ENCODE measurements at places on chromosomes 2 and 18. TPM values are rescaled to one million over a fixed set of nuclear protein-coding genes. Genes with fewer than 3 reads are reported as not detected.
A peak's percentile ranks its signal among the peaks of the same experiment; 100 is the strongest.

The CFAP65 gene
- not detected for total RNA-seq

The CTNNA2 gene
- 29.3 TPM for total RNA-seq

The ZNF521 gene
- 3.3 TPM for total RNA-seq

The C1GALT1C1L gene
- 2.6 TPM for total RNA-seq

The IL1R1 gene
- 55.4 TPM for total RNA-seq

The MATN3 gene
- total RNA-seq: not detected

The GKN1 gene
- total RNA-seq: not detected

- no peaks in the 10 kb centered on the region for H3K4me1 ChIP-seq
- H3K27me3 ChIP-seq: no peaks in the 10 kb centered on the region
- H3K27ac ChIP-seq: no peak overlapping the region
- no peaks in the 10 kb centered on the region for H3K36me3 ChIP-seq
Measured at GRCh38 chr18:75407468-75408437, 19.8 kb downstream of the SMIM21 start.

GRCh38 chr2:203533676-203534591, 1.2 kb downstream of the RAPH1 start:
- H3K27ac ChIP-seq: peak overlapping the region; percentile 35
- H3K4me3 ChIP-seq: peak overlapping the region; percentile 95
- no peaks in the 10 kb centered on the region for H3K36me3 ChIP-seq

- no peak for DNase-seq
- peaks cover 9% of the 10 kb centered on the region for H3K4me1 ChIP-seq
- H3K4me3 ChIP-seq: no peak overlapping the region
- no peaks in the 10 kb centered on the region for H3K36me3 ChIP-seq
- no peak overlapping the region for H3K27ac ChIP-seq
- H3K27me3 ChIP-seq: peaks cover 4% of the 10 kb centered on the region
Measured at GRCh38 chr2:205759257-205759656, 77.0 kb downstream of the NRP2 start.

- peak overlapping the region; percentile 7 for H3K27ac ChIP-seq
- no peak overlapping the region for H3K4me3 ChIP-seq
- H3K36me3 ChIP-seq: no peaks in the 10 kb centered on the region
- DNase-seq: no peak
Measured at GRCh38 chr2:222844323-222844722, 16.5 kb upstream of the ACSL3 start.

GRCh38 chr18:26503382-26503781, 45.0 kb downstream of the KCTD1 start:
- no peak overlapping the region for H3K27ac ChIP-seq
- H3K4me1 ChIP-seq: peaks cover 10% of the 10 kb centered on the region
- no peak for DNase-seq
- H3K27me3 ChIP-seq: no peaks in the 10 kb centered on the region
- H3K36me3 ChIP-seq: no peaks in the 10 kb centered on the region

GRCh38 chr2:226813148-226813701, 13.6 kb upstream of the IRS1 start:
- H3K4me3 ChIP-seq: no peak overlapping the region
- no peaks in the 10 kb centered on the region for H3K4me1 ChIP-seq
- no peak overlapping the region for H3K27ac ChIP-seq
- no peaks in the 10 kb centered on the region for H3K36me3 ChIP-seq

- H3K27ac ChIP-seq: no peak overlapping the region
- no peak overlapping the region for H3K4me3 ChIP-seq
- no peaks in the 10 kb centered on the region for H3K27me3 ChIP-seq
Measured at GRCh38 chr2:107576991-107577390, 249.7 kb upstream of the RGPD4 start.

GRCh38 chr18:69380324-69380723, 20.4 kb upstream of the DOK6 start:
- no peak for DNase-seq
- H3K27ac ChIP-seq: no peak overlapping the region
- H3K4me3 ChIP-seq: no peak overlapping the region
- no peaks in the 10 kb centered on the region for H3K27me3 ChIP-seq
- no peaks in the 10 kb centered on the region for H3K4me1 ChIP-seq

DNA sequence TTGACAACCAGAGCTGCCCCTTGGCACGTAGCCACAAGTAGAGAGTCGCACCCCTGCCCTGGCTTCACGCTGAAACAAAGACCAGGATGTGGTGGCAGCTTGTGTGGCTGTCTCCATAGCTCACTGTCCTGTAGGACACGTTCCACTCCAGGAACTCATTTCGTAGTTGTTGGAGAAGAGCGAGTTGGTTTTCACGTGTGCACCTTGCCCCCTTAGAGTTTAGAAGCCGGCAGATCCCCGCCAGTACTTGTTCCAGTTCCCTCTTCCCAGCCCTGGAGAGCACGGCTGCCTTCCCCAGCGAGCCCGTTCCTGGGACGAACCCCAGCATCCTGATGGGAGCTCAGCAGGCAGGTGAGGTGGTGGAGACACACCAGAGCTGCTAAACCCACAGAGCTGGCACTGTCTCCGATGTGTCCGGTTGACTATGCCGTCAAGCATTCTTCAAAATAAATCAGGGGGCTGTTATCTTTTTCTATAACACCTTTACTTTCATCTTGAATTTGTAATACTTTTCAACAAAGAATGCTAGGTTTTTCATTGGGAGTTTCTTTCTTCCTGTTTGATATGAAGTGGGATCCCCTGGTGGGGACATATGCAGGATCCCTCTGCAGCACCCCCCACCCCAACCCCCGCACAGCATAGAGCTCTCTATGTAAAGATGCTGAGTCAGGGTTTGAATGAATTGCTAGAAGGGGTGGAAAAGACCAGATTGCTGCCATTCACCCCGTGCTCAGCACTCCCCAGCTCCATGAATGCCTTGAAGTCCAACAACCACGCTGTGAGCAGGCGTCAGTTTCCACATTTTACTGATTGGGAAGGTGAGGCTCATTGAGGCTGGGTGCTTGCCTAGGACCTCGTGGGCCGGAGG, 44.5 kb downstream of the GREB1 start:
- H3K27me3 ChIP-seq: no peaks in the 10 kb centered on the region
- H3K36me3 ChIP-seq: no peaks in the 10 kb centered on the region
- no peak overlapping the region for H3K4me3 ChIP-seq
- no peak for DNase-seq

GRCh38 chr2:39335930-39336329, 92.2 kb upstream of the CDKL4 start:
- H3K4me1 ChIP-seq: no peaks in the 10 kb centered on the region
- no peaks in the 10 kb centered on the region for H3K36me3 ChIP-seq
- H3K4me3 ChIP-seq: no peak overlapping the region
- no peak overlapping the region for H3K27ac ChIP-seq

DNA sequence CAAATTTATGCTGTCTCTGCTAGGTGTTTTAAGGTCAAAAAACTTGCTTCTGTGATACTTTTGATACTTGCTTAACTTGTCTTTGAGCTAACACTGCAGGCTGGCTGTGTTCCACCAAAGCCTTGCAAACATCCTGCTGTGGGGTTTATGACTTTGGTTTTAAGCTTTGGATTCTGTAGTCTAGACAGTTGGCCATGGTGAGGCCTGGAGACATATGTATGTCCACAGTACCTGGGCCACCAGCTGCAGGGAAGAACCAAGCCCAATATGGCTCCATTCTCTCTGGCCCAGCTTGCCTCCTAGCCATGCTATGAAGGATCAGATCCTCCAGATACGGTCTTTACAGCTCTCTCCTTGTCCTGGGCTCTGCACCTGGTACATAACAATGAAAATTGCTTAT, 113.9 kb downstream of the INO80D start:
- no peaks in the 10 kb centered on the region for H3K27me3 ChIP-seq
- peak overlapping the region; percentile 70 for H3K27ac ChIP-seq
- DNase-seq: peak; percentile 83
- H3K4me1 ChIP-seq: peaks cover 47% of the 10 kb centered on the region
- no peak overlapping the region for H3K4me3 ChIP-seq
- H3K36me3 ChIP-seq: no peaks in the 10 kb centered on the region

DNA sequence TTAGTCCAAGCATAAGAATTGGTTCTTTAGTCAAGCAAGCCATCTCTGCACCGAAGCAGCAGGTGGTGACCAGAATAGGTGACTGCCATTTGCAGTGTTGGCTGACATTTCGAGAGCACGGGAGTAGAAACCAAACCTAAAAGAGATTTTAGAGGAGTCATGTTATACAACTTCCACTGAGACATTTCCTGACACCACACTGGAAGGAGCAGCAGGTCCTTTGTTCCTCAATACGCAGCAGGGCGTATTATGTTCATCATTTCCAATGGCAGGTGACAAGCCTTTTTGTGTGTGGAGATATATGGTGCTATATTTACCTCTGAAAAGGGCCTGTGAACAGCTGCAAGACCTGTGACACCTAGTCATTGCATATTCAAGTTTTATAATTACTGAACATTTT, 418.8 kb upstream of the NETO1 start:
- no peak for DNase-seq
- no peak overlapping the region for H3K27ac ChIP-seq
- H3K36me3 ChIP-seq: no peaks in the 10 kb centered on the region
- no peaks in the 10 kb centered on the region for H3K4me1 ChIP-seq
- no peak overlapping the region for H3K4me3 ChIP-seq

DNA sequence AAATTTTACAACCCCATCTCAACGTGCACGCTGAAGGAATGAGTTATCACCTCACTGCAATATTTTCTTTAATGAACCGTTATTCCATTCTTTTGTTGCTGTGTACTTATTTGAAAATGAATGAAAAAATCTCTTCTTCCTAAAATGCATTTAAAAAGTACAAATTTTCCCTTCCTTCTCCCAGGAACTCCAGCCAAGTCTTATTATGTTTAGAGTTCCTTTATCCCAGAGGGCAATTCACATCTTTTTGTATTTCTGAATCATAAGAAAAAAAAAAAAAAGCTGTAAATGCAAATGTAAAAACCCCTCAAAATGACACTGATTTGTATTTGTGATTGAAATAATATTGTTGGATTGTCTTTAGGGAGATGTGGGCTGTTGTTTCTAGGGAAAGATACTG, 2194.3 kb upstream of the CELF4 start:
- H3K36me3 ChIP-seq: no peaks in the 10 kb centered on the region
- H3K27me3 ChIP-seq: no peaks in the 10 kb centered on the region
- no peak overlapping the region for H3K4me3 ChIP-seq
- no peaks in the 10 kb centered on the region for H3K4me1 ChIP-seq

DNA sequence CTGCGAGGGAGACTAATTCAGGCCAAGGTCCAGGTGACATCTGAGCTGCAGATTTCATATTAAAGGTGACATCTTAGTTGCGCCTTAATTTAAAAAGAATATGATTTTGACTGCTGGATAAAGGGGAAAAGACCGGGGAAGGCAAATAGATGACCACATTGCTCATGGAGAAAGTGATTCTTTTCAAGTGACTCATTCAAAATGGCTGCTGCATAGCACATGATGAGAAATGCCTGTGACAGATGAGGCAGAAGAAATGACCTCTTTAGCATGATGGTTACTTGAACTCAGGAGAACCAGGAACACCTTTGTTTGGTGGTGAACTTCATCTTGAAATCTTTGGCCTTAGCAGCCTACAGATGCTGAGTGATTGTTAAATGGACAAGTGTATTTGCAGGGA, 385.8 kb upstream of the TRIB2 start:
- H3K4me1 ChIP-seq: no peaks in the 10 kb centered on the region
- H3K4me3 ChIP-seq: no peak overlapping the region
- no peak overlapping the region for H3K27ac ChIP-seq
- H3K36me3 ChIP-seq: no peaks in the 10 kb centered on the region
- no peak for DNase-seq
- no peaks in the 10 kb centered on the region for H3K27me3 ChIP-seq

DNA sequence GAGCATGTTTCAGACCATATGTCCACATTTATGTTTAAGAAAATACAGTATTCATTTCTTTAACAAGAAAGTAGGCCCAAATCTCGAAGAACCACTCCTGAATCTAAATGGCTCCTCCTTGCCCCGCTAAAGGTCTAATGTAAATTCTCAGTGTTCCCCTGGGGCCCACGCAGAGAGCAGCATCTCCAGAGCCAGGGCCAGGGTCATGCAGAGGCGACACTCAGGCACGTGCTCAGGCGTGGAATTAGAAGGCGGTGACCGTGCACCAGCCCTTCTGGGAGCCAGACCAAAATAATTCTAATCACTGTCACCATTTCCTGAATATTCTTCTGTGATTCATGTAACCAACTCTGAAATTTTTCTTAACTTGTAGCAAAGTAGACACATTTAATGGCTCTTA, 68.3 kb upstream of the MYT1L start:
- H3K27me3 ChIP-seq: no peaks in the 10 kb centered on the region
- no peaks in the 10 kb centered on the region for H3K4me1 ChIP-seq
- no peak overlapping the region for H3K27ac ChIP-seq
- DNase-seq: no peak
- no peaks in the 10 kb centered on the region for H3K36me3 ChIP-seq

- no peak overlapping the region for H3K4me3 ChIP-seq
- no peaks in the 10 kb centered on the region for H3K36me3 ChIP-seq
- no peaks in the 10 kb centered on the region for H3K27me3 ChIP-seq
- DNase-seq: no peak
- no peak overlapping the region for H3K27ac ChIP-seq
- no peaks in the 10 kb centered on the region for H3K4me1 ChIP-seq
Measured at GRCh38 chr18:26362021-26362420, 135.8 kb downstream of the TAF4B start.

DNA sequence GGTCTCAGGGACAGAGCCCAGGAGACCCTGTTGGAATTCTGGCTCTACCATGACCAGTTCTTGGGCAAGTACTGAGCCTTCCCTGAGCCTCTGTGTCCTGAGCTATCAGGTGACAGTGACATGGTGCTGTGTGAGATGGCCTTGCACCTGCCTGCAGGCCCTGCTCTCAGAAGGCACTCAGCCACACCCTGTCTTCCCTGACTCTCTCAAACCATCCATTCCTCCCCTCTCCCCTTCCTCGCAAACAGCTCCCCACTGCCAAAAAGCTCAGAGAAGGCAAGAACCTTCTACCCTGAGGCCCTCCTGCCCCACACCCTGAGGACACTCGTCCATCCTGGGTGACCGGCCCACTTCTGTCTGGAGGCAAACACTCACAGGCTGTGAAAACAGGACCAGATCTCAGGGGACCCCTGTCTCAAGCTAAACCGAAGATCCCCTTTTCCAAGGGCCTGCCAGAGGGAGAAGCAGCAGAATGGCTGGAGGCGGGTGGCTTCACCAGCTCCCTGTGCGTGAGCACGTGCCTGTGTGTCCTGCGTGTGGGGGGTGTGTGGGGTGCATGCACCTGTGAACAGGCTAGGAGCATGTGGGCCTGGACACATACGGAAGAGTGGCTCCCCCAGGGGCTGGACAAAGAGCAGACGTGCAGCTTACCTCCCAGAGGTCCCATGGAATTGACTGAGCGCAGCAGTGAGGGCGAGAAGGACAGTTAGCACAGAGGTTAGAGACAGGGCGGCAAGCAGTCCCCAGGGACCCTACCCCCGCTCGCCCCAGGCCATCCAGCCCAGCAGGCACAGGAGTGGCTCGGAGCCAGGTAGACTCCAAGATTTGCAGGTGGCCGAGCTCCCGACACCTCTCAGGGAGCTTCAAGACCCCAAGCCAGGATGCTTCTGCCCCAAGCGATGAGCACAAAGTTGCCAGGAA, 53.9 kb downstream of the BIN1 start:
- H3K4me3 ChIP-seq: no peak overlapping the region
- H3K36me3 ChIP-seq: no peaks in the 10 kb centered on the region
- no peaks in the 10 kb centered on the region for H3K27me3 ChIP-seq
- H3K4me1 ChIP-seq: peaks cover 15% of the 10 kb centered on the region
- no peak overlapping the region for H3K27ac ChIP-seq
- DNase-seq: no peak
